SHP77 (cell line): ENCODE measurements at places on chromosomes 4 and X.

DNA sequence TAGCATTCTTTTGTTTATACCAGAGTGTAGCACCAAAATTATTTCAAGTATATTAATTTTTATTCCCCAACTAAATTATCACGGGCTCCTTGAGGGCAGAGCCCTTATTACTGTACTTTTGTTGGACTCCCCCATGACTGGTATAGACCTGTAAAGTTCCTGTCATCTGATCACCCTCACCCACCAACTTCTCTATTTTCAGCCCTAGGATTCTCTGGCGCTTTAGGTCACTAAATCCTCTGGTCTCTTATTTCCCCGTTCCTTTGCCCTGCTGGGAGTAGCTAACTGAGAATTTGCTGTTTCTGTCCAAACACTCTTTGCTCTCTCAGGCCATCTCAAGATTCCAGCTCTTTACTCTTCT is 3.2 kb upstream of the XKRX start:
- no peak for DNase-seq

DNA sequence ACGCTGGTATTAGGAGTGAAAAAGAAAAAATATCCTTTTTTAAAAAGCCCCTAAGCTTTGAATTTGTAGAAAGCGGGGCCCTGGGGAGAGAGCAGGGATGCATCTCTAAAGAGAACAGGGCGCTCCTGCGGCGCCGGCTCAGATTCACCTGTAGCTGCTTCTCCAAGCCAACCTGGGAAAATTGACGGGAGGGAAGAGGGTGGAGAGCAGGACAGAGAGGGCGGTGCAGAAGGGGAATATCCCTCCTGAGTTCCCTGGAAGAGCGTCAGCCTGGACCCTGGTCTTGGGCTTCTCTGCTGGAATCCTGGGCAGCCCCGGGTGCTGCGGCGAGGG is 776 bp upstream of the SOWAHD start:
- no peak for DNase-seq

DNA sequence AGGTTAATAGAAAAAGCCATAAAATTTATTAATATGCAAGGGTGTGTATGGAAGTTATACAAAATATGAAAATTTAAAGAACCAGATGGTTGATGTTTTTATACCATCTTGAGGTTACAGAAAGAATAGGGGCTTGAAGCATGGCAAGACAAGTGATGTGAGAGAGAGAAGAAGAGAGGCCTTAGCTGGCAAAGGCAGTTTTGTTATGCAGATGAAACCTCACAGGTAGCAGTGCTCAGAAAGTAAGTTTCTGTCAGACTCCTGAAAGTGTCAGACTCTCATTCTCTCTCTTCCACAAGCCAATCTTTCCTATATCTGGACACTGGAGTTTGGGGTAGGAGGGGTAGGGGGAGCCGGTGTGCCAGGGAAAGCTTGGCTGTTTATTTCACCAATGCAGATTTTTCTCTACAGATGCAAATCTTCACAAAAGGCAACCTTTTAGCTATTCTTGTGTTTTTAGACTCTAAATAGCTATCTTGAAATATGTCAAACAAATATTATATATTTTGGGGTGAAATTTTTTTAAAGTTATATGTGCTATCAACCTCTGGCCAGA is 124.5 kb downstream of the CFAP299 start:
- DNase-seq, result no peak

DNA sequence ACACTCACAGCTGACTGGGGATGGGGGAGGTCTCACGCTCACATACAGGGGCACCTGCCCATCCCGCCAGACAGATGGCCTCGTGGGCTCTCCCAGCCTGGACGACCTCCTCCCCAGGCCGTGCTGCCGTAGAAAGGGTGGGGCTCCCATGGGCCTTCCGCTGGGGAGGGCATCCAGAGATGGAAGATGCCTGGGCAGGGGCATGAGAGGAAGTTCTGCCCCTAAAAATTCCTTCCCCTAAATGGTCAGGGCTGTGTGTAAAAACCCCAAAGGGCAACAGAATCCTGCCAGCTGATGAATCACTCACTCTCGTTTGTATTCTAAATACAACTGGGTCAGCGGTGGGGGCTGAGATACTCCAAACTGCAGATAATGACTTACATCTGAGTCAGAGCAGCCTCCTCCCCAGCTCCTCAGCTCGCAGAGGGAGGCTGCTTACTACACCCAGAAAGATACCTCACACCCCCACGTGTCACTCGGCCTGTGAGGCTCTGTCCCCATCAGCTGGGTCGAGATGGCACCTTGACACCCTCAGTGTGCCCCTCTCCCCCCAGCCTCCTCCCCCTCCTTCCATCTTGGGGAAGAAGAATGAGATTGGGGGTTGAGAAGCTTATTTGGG is 10.1 kb downstream of the WDR1 start:
- no peak for DNase-seq

- DNase-seq, result no peak
Measured at GRCh38 chrX:115229337-115230003, 4.4 kb downstream of the LRCH2 start.

GRCh38 chr4:139734201-139734874 is 68.7 kb downstream of the MGST2 start:
- DNase-seq, result no peak

DNA sequence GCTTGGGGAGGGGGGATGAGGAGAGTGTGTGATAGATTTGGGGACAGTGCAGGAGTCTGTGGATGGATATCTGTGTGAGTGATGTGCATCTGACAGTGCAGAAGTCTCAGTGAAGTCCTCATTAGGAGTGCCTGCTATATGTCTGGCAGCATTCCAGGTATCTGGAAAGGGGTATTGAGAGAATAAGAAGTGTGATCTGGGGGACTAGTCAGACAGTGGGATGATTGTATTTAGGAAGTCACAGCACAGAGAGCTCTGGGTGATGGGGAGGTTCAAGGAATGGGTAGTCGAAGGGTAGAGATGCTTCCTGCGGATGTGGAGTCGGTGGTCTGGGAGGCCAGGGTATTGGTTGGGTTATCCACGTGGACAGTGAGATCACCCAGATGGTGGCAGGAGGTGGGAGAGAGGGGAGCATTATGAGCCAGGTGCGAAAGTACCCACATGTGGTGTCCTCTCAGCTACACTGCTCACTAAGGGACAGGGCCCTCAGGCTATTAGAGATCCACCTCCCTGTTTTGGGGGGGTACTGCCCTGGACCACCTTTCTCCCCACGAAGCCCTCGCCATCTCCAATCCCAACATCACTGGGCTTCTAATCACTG is 9.8 kb downstream of the MAGED2 start:
- no peak for DNase-seq

DNA sequence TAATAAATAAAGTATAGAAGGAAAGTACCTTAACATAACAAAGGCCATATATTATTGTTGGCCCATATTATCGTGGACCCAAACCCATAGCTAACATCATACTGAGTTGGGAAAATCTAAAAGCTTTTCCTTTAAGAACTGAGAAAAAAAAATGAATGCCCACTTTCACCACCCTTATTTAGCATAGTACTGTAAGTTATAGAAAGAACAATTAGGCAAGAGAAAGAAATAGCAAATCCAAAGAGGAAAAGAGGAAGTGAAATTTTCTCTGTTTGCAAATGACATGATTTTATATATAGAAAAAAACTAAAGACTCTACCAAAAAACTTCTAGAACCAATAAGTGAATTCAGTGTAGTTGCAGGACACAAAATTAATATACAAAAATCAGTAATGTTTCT is 1854.6 kb downstream of the PCDH7 start:
- no peak for DNase-seq

GRCh38 chrX:87798039-87798438 is 280.4 kb downstream of the KLHL4 start:
- no peak for DNase-seq

- peak; percentile 45 for DNase-seq
Measured at GRCh38 chr4:166165829-166166420, 292.9 kb downstream of the TLL1 start.

DNA sequence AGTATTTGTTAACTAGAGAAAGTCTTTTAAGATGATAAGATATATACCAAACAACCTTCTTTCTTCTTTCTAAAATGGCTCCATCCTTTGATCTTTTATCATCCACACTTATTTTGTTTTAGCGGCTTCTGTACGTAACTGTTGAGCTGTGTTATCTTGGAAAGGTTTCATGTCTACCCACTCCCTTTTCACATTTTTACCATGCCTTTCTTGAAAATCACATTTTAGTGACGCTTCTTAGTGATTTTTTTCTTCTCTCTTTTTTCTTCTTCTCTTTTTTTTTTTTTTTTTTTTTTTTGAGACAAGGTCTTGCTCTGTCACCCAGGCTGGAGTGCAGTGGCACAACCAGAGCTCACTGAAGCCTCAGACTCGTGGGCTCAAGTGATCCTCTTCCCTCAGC is 135.1 kb downstream of the CHIC2 start:
- no peak for DNase-seq

DNA sequence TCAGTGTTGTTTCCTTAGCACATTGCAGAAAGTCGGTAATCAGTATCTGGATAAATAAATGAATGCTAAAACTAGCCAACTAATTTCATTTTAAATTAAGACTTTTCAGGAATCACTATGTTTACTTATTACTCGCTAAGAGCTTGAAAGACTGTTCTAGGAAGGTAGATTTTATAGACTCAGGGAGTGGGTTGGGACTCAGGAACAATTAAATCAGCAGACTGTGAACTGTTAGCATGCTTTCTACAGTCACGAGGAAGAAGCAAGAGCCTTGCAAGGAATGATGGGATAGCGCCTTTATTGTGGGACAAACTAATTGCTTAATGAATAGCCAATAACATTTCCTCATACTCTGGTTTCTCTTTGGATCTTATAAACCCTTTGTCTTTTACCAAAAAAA is 183.2 kb upstream of the AADAT start:
- DNase-seq, result no peak

DNA sequence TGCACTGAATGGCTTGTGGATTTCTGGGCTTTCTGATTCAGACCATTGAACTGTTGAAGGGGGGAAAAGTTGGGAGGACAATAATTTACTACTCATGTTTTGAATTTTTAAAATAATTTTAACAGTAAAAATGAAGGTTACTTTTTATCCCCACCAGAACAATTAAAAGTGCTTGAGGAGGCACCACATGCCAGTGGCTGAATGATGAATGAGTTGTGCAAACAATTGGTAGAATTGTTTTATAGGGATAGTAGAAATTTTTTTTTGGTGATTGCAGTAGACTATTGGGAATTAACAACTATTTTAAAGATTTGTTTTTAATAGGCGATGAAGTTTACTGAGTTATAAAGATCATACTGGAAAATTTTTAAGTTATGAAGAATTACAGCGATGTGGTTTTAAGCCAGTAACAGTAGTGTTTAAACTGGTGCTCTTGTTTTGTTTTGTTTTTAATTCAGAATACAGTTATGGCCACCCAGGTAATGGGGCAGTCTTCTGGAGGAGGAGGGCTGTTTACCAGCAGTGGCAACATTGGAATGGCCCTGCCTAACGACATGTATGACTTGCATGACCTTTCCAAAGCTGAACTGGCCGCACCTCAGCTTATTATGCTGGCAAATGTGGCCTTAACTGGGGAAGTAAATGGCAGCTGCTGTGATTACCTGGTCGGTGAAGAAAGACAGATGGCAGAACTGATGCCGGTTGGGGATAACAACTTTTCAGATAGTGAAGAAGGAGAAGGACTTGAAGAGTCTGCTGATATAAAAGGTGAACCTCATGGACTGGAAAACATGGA is 2.7 kb downstream of the REST start:
- DNase-seq, result no peak

- no peak for DNase-seq
Measured at GRCh38 chrX:9887659-9888297, 79.4 kb upstream of the CLDN34 start.
